Lung (tissue), 17 donors: ENCODE measurements at places on chromosomes 11 and 22. TPM values are rescaled to one million over a fixed set of nuclear protein-coding genes. Genes with fewer than 3 reads are reported as not detected.

The CSF2RB gene
- 6.6 TPM for polyA plus RNA-seq

The GSTP1 gene
- polyA plus RNA-seq = 2,206 TPM

The SLC3A2 gene
- polyA plus RNA-seq = 173 TPM

The UCP2 gene
- polyA plus RNA-seq = 44.7 TPM

The ZNF214 gene
- polyA plus RNA-seq = 0.96 TPM

The OR52E8 gene
- polyA plus RNA-seq = not detected

The PNPLA3 gene
- 0.41 TPM for polyA plus RNA-seq

The HDAC10 gene
- polyA plus RNA-seq = 32.2 TPM

The OSBP2 gene
- 1.1 TPM for polyA plus RNA-seq

The RAB36 gene
- polyA plus RNA-seq = 4.4 TPM

The BRSK2 gene
- polyA plus RNA-seq = 0.35 TPM
